ENCODE measurements at places on chromosomes 12 and 14.

DNA sequence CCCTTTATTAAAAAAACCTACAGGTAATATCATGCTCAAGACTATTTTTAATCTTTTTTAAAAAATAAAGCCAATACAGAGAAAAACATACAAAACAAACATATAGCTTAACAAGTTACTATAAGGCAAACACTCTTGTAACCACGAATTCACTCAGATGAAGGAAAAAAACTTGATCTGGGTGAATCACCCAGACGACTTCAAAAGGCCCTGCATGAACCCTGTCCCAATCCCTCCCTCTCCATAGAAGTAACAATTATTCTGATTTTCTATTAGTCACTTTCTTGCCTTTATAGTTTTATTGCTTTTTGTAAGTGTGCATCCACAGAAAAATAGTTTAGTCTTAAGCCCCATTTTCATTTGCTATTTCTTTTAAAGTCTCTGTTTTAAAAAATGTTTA, 72.6 kb downstream of the LRP6 start:
- DNase-seq, result no peak

DNA sequence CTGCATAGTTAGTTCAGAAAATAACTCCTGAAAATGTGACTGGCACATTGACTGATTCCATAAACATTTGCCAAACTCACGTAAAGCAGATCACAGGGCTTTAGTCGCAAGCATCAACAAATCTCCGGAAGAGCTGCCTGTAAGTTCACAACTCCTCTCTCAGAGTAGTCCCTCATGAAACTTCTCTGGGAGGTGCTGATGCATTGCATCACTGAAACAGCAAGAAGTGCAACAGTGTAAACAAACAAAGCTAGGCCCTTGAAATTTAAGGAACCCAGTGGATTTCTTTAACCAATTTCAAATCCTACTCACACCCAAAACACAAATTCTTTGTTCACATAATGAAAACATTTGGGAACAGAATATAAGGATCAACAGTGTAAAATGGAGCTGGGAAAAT, 1691.7 kb upstream of the FLRT2 start:
- DNase-seq, result no peak

- DNase-seq, result no peak
These were observed 58.0 kb upstream of the ELK3 start for GRCh38 chr12:96136161-96136560.

GRCh38 chr12:84502180-84502860, 410.3 kb downstream of the SLC6A15 start:
- no peak for DNase-seq

DNA sequence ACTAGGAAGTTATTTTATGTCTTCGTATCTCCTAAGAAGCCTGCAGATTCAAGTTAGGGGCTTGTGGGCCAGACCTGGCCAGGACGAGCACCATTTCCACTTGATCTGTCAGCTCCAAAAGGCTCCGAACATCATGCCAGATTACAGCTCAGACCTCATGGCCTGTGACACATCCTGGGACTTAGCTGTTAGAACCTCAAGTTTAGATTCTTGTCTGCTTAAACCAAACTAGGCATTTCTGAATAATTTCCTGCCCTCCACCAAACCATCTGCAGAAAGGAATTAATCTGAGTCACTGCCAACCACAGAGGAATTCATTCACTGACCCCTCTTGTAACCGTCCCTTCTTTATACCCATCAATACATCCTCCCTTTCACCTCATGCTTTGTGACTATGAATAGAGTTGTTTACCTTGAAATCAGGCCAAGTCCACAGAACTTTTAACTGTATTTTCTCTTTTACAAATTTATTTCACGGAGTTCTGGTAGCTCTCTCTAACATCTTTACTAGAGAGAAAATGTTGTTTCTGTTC, 120.3 kb downstream of the FBXL14 start:
- DNase-seq, result no peak

GRCh38 chr14:77177702-77178101, 3.9 kb upstream of the TMEM63C start:
- DNase-seq, result no peak

DNA sequence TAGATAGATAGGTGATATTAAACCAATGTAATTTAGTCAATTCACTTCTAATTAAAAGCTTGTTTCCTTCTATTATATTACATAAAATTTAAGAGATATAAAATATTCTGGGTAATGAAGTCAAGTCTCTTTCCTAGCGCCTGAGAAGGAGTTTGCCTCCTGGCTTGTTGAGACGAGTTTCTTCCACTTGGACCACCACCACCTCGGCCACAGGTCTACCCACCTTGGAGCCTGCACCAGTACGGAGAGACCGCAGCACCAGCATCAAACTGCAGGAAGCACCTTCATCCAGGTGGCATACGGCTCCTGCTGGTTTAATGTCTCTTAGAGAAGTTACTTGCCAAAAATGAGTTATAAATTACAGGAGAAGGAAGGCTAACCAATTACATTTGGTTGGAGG, 79.0 kb upstream of the SLCO1C1 start:
- no peak for DNase-seq
